ENCODE measurements at places on chromosomes 11 and 22.

DNA sequence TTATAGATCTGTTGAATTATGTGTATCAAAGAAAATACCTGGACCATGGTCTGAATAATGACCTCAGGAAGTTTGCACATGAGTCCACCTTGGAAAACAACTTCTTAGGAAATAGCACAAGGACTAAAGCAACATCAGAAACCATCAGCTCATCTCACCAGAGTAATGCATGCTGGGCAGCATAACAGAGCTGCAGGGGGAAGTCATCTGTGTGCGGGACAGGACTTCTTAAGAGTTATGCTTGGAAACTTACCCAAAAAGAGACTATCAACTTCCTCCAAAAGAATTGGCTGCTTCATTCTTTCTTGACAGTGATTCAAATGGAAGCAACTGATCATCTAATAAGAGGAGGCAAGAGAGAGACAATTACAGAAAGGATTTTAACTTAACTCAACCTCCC is 2.5 kb downstream of the OR56B4 start:
- no peak for DNase-seq

DNA sequence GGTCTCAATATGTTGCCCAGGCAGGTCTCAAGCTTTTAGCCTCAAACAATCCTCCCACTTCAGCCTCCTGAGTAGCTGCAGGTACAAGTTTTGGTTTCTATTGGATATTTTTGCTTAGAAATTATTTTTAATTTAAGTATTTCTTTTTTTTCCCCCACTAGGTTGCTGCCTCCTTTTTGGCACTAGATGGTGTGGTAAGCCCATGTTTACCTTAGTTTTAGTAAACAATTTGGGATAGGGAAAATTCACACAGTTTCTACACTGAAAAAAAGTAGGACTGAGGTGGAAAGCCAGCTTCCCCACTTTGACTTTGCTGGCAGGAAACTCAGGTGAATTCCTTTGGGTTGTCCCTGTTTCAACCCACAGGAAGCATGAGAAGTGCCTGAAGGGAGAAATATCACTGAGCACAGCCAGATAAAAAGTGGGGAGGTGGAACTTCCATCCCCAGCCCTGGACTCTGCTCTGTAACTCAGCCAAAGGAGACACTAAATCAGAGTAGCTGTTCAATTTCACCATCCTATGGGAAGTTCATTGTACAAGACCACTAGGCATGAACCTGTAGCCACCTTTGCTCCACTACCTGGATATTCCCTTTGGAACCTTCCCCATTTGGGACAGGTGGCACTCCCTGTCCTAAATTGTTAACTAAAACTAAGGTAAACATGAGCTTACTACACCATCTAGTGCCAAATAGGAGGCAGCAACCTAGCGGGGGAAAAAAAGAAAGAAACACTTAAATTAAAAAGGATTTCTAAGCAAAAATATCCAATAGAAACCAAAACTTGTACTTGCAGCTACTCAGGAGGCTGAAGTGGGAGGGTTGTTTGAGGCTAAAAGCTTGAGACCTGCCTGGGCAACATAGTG is 154.4 kb upstream of the FAT3 start:
- DNase-seq, result no peak

GRCh38 chr11:109729761-109730160 is 307.8 kb downstream of the C11orf87 start:
- no peak for DNase-seq

DNA sequence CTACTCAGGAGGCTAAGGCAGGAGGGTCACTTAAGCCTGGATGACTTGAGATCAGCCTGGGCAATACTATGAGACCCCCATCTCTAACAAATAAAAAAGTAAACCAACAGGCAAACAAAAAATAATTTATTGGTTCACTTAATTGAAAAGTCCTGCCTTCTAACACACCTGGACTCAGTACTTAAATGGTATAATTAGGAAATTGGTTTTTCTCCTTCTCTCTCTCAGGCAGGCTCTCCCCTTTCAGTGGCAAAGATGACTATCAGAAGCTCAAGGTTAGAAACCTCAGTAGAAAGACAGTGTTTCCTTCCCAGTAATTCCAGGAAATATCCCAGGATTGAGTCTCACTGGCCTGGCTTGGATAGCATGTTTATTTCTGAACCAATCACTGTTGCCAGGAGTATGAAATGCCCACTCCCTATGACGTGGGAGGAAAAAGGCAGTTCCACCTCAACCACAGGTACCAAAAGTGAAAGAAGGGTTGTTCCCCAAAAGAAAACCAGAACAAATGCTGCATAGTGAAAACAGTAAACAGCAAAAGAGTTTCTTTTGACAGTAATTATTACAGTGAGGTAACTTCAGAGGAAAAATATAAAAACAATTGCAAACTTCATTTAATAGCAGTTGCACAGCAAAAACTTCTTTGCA is 56.3 kb upstream of the SOX6 start:
- DNase-seq, result no peak

DNA sequence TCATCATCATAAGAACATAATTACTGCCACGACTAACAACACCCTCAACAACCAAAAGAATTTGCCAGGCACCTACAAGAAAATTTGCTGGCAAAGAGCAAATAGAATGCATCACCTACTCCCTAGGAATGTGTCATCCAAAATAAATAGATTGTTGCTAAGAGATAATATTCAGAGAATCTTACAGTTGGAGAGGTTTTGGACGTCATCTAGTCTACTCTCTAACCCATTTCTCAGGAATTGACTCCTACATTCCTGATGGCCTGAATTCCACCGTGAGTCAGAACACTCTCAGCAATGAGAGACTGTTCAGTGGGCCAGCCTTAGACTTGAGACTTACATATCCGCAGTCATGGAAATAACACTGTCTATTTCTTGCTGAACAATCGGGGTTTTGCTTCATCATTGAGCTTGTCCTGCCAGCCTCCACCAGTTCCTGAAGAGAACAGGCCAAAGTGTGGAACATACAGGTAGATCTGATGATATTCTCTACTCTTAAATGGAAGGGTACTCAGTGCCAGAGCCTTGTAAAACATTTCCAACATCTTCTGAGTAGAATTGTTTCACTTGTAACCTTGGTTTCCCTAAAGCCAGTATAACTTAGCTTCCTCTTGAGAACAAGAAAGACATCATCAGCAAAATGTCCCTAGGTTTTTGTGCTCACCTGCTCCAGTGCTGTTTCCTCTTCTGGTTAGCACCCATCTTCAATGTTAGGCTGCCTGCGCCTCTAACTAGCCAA is 8.3 kb downstream of the KIRREL3 start:
- DNase-seq, result no peak

GRCh38 chr22:39240831-39241793 is 3.7 kb downstream of the PDGFB start:
- peak; percentile 29 for DNase-seq

- peak; percentile 25 for DNase-seq
Observed at GRCh38 chr22:30425616-30426387, at the start of gene MTFP1. MTFP1 (plus strand) TSS chr22:30425768; CDS start chr22:30425880, 112 bp downstream.

- no peak for DNase-seq
Observed at GRCh38 chr11:75797116-75797515, 17.9 kb upstream of the UVRAG start.

All from hematopoietic multipotent progenitor cell treated with erythropoietin and hydrocortisone succinate and interleukin-3 and kit ligand, for 15 days (in vitro differentiated cells).